Kidney tubule cell (primary cell): ENCODE measurements at places on chromosomes 12 and 14.

DNA sequence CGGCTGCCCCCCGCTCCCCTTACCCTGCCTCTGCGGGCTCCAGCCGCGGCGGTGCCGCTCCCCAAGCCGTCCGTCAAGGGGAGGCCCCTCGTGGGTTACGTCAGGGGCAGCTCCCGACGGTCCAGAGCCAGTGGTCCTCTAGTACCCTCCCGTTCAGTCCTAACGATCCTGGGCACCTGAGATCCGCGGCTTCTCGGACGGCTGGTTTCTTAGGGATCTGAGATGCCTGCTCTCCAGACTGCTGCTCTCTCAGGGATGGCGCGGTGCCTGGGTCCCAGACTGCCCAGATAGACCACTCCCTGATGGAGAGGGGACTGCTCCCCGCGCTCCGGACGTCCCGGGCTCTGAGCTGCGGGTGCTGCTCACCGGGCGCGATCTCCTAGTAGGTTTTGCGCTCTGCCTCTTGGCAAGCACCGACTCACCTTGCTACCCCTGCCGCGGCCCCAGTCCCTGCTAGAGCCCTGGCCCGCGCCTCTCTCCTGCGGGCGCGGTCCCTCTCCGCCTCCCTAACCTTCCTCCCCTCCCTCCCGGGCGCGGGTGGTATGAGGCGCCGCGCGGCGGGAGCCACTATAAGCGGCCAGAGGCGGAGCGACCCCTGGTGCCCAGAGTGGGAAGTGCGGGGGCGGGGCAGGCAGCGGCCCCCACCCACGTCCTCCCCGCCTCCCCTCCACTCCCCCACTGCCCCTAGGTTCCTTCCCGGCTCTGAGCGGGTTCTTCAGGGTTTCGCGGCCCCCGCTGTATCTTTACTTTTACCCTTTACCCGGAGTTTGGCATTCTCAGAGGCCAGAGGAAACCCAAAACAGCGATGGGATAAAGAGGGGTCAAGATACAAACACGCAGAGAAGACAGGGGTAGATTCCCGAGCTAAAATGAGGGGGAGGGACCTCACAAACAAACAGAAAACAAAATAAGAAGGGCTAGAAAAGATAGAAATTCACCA lies at the start of gene C1QL4:
TSS of gene C1QL4 (minus strand) at position 544 of the 940 bp plus-strand sequence. CDS start 711 bp downstream, outside the sequence.
- DNase-seq, result peak; percentile 69

DNA sequence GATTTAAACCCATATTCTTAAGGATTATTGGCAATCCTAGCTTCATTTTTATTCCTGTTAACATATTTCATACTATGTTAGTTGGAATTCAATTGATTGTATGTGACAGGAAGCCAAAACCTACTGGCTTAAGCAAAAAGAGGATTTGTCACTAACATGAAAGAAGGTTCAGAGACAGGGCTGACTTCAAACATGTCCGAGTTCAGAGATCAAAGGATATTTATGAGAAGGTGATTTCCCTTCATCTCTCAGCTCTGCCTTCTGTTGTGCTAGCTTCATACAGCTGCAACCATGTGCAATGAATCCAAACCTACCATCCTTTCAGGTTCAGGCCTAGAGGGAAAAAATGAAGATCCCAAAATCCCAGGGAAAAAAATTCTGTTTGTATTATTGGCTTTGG lies 349.7 kb downstream of the ATP23 start:
- DNase-seq, result no peak

- DNase-seq, result peak; percentile 63
Measured at GRCh38 chr14:36069535-36069900, 107.0 kb downstream of the PTCSC3 start.

- no peak for DNase-seq
Measured at GRCh38 chr12:41188841-41189394, 798 bp downstream of the PDZRN4 start.
